ENCODE measurements at places on chromosomes 4 and X.

- DNase-seq = no peak
Observed at GRCh38 chr4:24337451-24338190, 246.7 kb downstream of the DHX15 start.

DNA sequence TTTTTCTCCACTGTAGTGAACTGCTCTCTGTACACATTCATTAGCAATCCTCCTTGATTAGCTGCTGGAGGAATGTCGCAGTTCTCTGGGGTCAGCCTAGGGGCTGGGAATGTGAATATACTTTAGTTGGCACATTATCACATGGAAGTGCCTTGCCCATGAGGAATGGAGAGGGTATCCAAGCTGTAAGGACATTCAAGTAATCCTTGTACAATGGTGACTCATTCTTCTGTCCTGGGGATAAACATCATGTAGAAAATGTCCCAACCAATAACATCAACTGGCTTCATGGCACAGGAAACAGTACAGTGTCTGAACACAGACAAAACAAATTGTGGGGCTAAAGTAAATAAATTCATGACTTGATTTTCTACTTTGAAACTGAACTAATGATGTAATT lies 147.1 kb downstream of the GLRA2 start:
- DNase-seq = no peak

DNA sequence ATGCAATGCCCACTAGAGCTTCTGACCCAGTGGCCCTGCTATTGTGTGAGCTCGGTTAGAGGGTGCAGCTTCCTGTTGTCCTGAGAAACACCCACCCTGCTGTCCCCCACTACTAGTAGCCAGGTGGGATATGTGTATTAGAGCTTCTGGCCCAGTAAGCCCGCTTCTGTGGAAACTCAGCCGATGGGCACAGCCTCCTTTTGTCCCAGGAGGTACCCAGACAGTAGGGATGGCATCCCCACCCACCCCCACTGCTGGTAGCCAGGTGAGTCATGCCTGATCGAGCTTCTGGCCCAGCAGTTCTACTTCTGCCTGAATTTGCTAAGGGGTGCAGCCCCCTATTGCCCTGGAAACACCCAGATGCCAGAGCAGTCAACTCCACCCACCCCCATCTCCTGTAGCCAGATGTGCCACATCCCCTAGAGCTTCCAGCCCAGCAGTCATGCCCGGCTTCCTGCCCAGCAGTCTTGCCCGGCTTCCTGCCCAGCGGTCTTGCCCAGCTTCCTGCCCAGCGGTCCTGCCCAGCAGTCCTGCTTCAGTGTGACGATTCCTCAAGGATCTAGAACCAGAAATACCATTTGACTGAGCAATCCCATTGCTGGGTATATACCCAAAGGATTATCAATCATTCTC lies 162.7 kb upstream of the KLF8 start:
- DNase-seq = no peak

DNA sequence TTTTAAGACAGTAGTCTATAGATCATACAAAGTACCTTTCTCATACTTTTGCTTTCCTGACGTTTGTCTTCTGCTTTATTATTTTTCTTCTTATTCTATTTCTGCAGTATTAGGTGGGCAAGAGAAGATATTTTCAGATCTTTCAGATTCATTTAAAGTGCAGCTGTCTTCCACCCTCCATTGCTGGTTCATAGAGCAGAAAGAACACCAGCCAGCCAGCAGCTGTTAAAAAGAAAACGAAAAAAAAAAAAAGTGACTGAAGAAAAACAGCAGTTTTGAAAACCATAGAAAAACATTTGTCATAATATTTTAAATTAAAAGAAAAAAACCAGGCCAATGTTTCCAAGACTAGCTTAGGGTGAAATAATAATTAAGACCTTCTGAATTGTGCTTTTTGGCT lies 42.9 kb downstream of the SMAD1 start:
- no peak for DNase-seq
